ENCODE measurements at places on chromosomes 12 and 14. TPM values are rescaled to one million over a fixed set of nuclear protein-coding genes. Genes with fewer than 3 reads are reported as not detected.

GRCh38 chr12:113762155-113762881, 203.8 kb downstream of the RBM19 start:
- DNase-seq = no peak

Gene NOS1
- 11.5 TPM for polyA plus RNA-seq

GRCh38 chr12:26080911-26081310, 43.9 kb downstream of the BHLHE41 start:
- no peak for DNase-seq

- no peak for DNase-seq
These were observed 88.8 kb downstream of the RPS6KA5 start for GRCh38 chr14:90971687-90972086.

GRCh38 chr12:1859643-1860042, 39.3 kb downstream of the LRTM2 start:
- no peak for DNase-seq

Gene APOLD1
- 13.8 TPM for polyA plus RNA-seq

DNA sequence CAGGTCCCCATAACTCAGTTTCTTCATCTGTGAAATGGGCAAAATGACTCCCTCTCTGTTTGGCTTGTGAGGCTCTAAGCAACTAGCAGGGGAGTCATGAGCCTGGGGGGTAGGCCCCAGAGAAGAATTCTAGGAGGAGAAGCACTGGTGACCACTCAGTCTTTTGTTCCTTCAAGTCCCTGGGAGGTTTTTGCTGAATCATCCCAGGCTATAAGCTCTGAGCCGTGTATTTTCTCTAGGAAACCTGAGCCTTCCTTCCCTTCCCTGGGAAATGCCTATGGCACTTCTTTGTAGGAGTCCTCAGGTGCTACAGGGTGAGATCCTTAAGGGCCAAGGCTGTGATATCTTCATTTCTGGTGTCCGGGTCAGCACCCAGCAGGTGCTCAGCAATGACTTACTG, 4.5 kb downstream of the RPH3A start:
- DNase-seq = no peak

Data from large intestine (tissue), 12 donors.